ENCODE measurements at places on chromosomes 5 and 9. TPM values are rescaled to one million over a fixed set of nuclear protein-coding genes. Genes with fewer than 3 reads are reported as not detected.

Gene CMYA5
- 0.31 TPM for total RNA-seq

Gene CDH12
- not detected for total RNA-seq

Gene ZFP37
- total RNA-seq = 1.2 TPM

Gene BTNL8
- 1.2 TPM for total RNA-seq

Gene PPP2CA
- 158 TPM for total RNA-seq

Gene PCDHGA2
- total RNA-seq = 0.07 TPM

All from activated T-cell treated with anti-CD3 and anti-CD28 coated beads, Interleukin-2, amount 50 U/mL, for 72 hours (primary cell).